ENCODE measurements at places on chromosomes 12 and 14. TPM values are rescaled to one million over a fixed set of nuclear protein-coding genes. Genes with fewer than 3 reads are reported as not detected.

GRCh38 chr14:75333606-75334548, 55.2 kb downstream of the FOS start:
- DNase-seq = no peak

GRCh38 chr14:21894003-21894897, 220.6 kb upstream of the OR4E1 start:
- DNase-seq = no peak

DNA sequence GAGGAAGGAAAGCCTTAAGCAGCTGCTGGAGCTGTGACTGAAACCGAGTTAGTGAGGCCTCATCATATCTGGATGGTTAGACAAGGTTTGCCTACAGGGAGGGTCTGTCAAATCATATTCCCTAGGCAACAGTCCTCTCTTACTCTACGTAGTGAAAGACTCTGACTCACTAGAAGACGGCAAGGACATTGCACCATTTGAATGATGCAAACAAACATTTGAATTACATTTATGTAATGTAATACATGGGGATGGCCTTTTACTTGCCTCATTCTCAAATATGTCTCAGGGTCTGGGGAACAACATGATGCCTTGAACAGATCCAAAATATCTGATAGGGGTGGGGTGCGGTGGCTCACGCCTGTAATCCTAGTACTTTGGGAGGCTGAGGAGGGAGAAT, 29.8 kb upstream of the STRAP start:
- DNase-seq = no peak

Gene ATG14
- 4.4 TPM for total RNA-seq

Measured in pancreas (tissue), 10 donors.